A549 treated with dexamethasone at 1 μM for 4 hours (cell line): ENCODE measurements at places on chromosomes 12 and 14. TPM values are rescaled to one million over a fixed set of nuclear protein-coding genes. Genes with fewer than 3 reads are reported as not detected.

The KRT78 gene
- 0.12 to 0.36 TPM (median 0.19 TPM) in 4 of 5 replicates, not detected in the other for total RNA-seq

The NFYB gene
- 19.6 to 30.9 TPM (median 25.6 TPM) in 5 replicates for total RNA-seq

The NTN4 gene
- total RNA-seq, result 33.7 to 48.0 TPM (median 43.4 TPM) in 5 replicates

The FBLN5 gene
- total RNA-seq, result 4.7 to 6.1 TPM (median 5.2 TPM) in 5 replicates

The TMCC3 gene
- total RNA-seq, result 1.2 to 1.8 TPM (median 1.4 TPM) in 5 replicates

The ST8SIA1 gene
- 0.09 TPM in 1 of 5 replicates, not detected in the others for total RNA-seq

The ZFHX2 gene
- 0.44 to 1.1 TPM (median 0.80 TPM) in 5 replicates for total RNA-seq

The HCAR1 gene
- total RNA-seq, result 0.02 to 0.11 TPM (median 0.07 TPM) in 5 replicates

The KRT86 gene
- total RNA-seq, result 26.6 to 30.4 TPM (median 27.1 TPM) in 5 replicates

The SLC35E3 gene
- 10.9 to 16.7 TPM (median 14.9 TPM) in 5 replicates for total RNA-seq

The RERGL gene
- total RNA-seq, result not detected in 5 replicates

The MMP19 gene
- total RNA-seq, result 0.29 to 0.45 TPM (median 0.32 TPM) in 5 replicates

The TAS2R9 gene
- total RNA-seq, result not detected in 5 replicates

The ANAPC7 gene
- total RNA-seq, result 47.0 to 60.7 TPM (median 57.1 TPM) in 5 replicates

The IRAK3 gene
- 1.3 to 1.9 TPM (median 1.5 TPM) in 5 replicates for total RNA-seq

The GALNT16 gene
- total RNA-seq, result 2.4 to 3.3 TPM (median 3.1 TPM) in 5 replicates

The GSC gene
- total RNA-seq, result 0.22 to 0.39 TPM (median 0.31 TPM) in 5 replicates

The POMT2 gene
- 25.5 to 30.6 TPM (median 27.6 TPM) in 5 replicates for total RNA-seq

The RAD51AP1 gene
- 14.9 to 20.8 TPM (median 18.0 TPM) in 5 replicates for total RNA-seq

The TOMM20L gene
- total RNA-seq, result not detected in 5 replicates

The SLC38A4 gene
- total RNA-seq, result 0.16 to 0.42 TPM (median 0.23 TPM) in 5 replicates

The TNS2 gene
- total RNA-seq, result 29.0 to 75.3 TPM (median 67.4 TPM) in 5 replicates

The PSMC1 gene
- total RNA-seq, result 218 to 354 TPM (median 234 TPM) in 5 replicates

The GALNT8 gene
- total RNA-seq, result 0.02 TPM in 1 of 5 replicates, not detected in the others

The SLC10A1 gene
- 0.06 TPM in 1 of 5 replicates, not detected in the others for total RNA-seq

The KLRC3 gene
- total RNA-seq, result 0.13 to 0.24 TPM (median 0.16 TPM) in 4 of 5 replicates, not detected in the other

The APEX1 gene
- 251 to 268 TPM (median 260 TPM) in 5 replicates for total RNA-seq

The ACTR6 gene
- 15.8 to 28.9 TPM (median 17.9 TPM) in 5 replicates for total RNA-seq

The MDGA2 gene
- 0.06 to 0.11 TPM (median 0.11 TPM) in 3 of 5 replicates, not detected in the others for total RNA-seq

The CIROP gene
- 0.06 TPM in 1 of 5 replicates, not detected in the others for total RNA-seq

The APAF1 gene
- total RNA-seq, result 9.9 to 17.9 TPM (median 14.5 TPM) in 5 replicates

The TROAP gene
- 74.5 to 93.0 TPM (median 77.9 TPM) in 5 replicates for total RNA-seq

The CPNE6 gene
- 0.06 to 0.34 TPM (median 0.13 TPM) in 5 replicates for total RNA-seq

The ADAM20 gene
- 0.02 TPM in 1 of 5 replicates, not detected in the others for total RNA-seq

The ADAM21 gene
- 0.08 TPM in 1 of 5 replicates, not detected in the others for total RNA-seq

The RNU6-7 gene
- total RNA-seq, result not detected in 5 replicates

The DEGS2 gene
- total RNA-seq, result 1.5 to 3.3 TPM (median 2.8 TPM) in 5 replicates

The GNPNAT1 gene
- 45.8 to 57.0 TPM (median 53.2 TPM) in 5 replicates for total RNA-seq

The OR10P1 gene
- not detected in 5 replicates for total RNA-seq

The TAS2R7 gene
- not detected in 5 replicates for total RNA-seq

The SELPLG gene
- 0.82 to 1.2 TPM (median 0.99 TPM) in 5 replicates for total RNA-seq

The CALM1 gene
- total RNA-seq, result 300 to 377 TPM (median 360 TPM) in 5 replicates
